ENCODE measurements at places on chromosomes 16 and 17.
A peak's percentile ranks its signal among the peaks of the same experiment; 100 is the strongest.

DNA sequence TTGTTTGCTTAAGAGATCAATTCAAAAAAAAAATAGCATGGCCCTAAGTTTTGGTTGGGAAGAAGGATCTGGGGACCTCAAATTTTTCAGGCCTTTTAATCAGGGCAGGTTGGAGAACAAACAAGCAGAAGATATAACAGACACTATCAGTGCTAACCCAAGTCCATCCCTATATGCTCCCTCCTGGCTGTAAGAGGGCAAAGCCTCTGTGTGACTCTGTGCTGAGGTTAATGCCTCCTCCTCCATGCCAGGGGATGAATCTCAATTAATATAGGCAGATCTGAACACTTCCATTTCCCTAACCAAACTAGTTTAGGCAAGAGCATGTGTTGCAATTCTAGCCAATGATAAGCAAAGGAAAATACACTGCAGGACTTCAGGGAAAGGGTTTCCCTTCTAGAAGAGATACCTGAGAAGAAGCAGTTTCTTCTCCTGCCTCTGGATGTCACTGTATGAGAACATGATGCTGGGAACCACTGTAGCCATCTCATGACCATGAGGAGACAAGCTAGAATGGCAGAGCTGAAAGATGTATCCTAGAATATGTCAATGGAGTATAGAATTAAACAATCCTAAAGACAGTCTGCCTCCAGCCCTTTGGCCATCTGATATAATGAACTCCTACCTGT, 76.0 kb downstream of the CHD9NB start:
- no peak for DNase-seq

- peak; percentile 61 for DNase-seq
Measured at GRCh38 chr17:81396722-81397313, 1.6 kb downstream of the BAHCC1 start.

DNA sequence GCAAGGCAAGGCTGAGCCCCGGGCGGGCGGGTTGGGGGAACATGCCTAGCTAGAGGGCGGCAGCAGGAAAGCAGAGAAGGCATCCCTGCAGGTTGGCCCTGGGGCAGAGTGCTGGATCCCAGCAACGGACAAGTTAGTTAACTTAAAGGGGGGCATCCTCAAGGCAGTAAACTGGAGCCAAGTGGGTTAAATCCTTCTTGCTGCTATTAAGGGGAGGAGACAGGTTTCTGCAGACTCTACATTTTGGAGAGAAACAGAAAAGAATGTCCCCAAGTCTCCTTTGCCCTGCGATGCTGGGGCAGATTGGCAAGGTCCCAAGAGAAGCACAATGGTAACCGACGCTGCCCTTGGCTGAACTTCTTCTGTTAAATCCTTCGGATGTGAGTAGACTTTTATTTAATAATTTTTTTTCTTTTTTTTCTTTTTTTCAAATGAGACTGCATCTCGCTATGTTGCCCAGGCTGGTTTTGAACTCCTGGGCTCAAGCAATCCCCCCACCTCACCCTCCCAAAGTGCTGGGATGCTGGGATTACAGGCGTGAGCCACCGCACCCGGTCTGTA, 14.0 kb downstream of the ATP5PD start:
- peak; percentile 47 for DNase-seq

DNA sequence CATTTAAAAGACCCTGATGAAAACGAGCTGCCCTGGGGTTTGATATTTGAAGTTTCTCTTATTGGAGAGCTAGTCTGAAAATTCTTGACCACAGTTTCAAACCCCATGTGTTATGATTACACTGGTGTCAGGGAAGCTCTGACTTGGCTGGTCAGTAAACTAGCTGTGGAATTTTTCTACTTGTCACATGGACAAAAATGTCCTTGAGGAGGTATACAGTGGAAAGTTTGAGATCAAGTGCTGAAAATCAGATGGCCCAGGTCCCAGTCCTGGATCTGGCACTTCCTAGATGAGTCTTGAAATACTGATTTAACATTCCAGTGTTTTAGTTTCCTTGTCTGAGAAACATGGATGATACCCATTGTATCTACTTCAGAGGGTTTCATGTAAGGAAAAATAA, 30.7 kb upstream of the SOX9 start:
- no peak for DNase-seq

- no peak for DNase-seq
Measured at GRCh38 chr17:68710035-68710780, 109.0 kb upstream of the FAM20A start.

Measured in NCI-H446 treated with DMSO at 0.1 percent for 48 hours (cell line).